ENCODE measurements at places on chromosomes 11 and 22. TPM values are rescaled to one million over a fixed set of nuclear protein-coding genes. Genes with fewer than 3 reads are reported as not detected.

Gene XKR3
- total RNA-seq: not detected

Gene ELMOD1
- 0.36 TPM for total RNA-seq

Gene OR4P4
- not detected for total RNA-seq

Gene FAM111B
- total RNA-seq: 6.9 TPM

Gene LINC01488
- not detected for total RNA-seq

Gene ARHGAP20
- total RNA-seq: not detected

Gene ACAD8
- 9.4 TPM for total RNA-seq

Gene ZP1
- 0.22 TPM for total RNA-seq

Gene HBG2
- not detected for total RNA-seq

Gene F2
- 2.2 TPM for total RNA-seq
